T1000 (cell line): ENCODE measurements at places on chromosomes 7 and 10.

DNA sequence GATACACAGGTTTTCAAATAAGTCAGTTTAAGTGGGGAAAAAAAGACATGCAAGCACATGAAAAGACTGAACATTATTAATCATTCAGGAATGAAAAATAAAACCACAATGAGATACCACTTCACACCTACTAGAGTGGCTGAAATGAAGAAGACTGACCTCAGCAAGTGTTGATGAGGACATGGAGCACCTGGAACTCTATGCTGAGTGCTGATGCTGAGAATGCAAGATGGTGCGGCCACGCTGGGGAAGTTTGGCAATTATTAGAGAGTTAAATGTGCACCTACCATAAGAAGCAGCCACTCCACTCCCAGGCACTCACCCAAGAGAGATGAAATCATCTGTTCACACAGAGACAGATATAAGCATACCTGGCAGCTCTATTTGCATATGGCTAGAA is 32.9 kb upstream of the ELFN1 start:
- no peak for DNase-seq

- no peak for DNase-seq
These were observed 4.8 kb downstream of the ECHDC3 start for GRCh38 chr10:11746883-11747539.

GRCh38 chr7:8217200-8218068 is 44.5 kb downstream of the ICA1 start:
- DNase-seq = no peak

- no peak for DNase-seq
These were observed 1.9 kb upstream of the SH2D4B start for GRCh38 chr10:80535671-80536360.

DNA sequence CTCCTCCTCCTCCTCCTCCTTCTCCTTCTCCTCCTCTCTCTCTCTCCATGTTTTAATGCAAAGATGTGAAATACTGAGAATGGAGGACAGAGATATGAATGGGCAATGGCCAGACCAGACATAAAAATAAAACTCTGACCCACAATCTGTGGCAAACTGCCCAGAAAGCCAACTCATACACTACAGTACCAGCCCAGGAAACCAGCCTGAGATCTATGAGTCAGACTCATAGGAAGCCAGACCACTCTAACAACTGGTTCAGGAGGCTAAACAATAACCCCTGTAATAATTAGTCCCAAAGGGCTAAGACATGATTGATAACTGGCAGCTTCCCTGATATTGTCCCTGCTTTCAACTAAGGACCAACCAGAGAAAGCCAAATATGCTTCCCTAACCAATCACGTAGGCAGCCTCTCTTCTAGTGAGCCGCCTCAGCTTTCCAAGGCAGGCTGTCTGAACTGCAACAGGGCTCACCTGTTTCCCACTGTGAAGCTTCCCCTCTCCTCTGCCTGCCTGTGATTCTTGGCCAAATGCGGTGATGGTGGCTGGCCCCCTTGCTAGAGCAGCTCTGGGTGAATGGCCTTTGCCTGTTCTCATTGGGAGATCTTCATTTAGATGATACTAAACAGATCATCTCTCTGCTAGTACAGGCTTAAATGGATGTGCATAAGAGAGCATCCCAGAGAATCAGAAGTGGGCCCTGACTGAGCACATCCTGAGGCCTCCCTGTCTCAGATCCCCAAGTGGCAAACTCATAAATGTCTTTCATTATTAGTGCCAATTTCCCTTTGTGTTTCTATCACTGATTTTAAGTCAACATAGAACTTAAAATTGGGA is 817.6 kb downstream of the TNS3 start:
- peak; percentile 77 for DNase-seq

- DNase-seq = peak; percentile 21
These were observed 64.6 kb upstream of the STEAP1B start for GRCh38 chr7:22564511-22565045.
